HEK293T (cell line): ENCODE measurements at places on chromosomes 11 and 22.

GRCh38 chr11:131681920-131682319, 311.5 kb downstream of the NTM start:
- DNase-seq = no peak

GRCh38 chr11:113840932-113841664, 34.3 kb downstream of the USP28 start:
- no peak for DNase-seq

- DNase-seq = no peak
These were observed 137.8 kb downstream of the CEP164 start for GRCh38 chr11:117465236-117465997.

DNA sequence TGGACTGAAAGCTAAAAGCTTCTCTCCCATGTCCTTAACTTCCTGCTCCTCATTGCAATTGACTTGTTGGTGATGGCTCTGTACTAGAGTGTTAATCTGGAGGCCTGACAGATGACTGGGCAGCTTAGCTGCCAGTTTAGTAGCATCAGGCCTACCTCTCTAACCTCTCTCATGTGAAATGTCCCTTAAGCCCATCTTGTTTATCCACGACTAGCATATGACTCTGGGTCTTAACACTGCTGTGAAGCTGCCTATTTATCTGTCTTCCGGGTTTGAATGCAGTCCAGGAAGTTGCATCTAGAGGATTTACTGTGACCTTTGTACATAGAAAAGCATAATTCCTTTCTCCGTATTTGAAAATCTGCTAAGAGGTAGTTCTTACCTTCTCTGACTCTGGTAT, 85.3 kb upstream of the HORMAD2 start:
- DNase-seq = no peak

GRCh38 chr22:29625090-29625825, 21.8 kb downstream of the NF2 start:
- DNase-seq = peak; percentile 73
